Esophagus mucosa (tissue), 1 donor: ENCODE measurements at places on chromosomes 7 and 10.

GRCh38 chr7:97022491-97023306, 1.9 kb downstream of the DLX5 start:
- ATAC-seq, result no peak

DNA sequence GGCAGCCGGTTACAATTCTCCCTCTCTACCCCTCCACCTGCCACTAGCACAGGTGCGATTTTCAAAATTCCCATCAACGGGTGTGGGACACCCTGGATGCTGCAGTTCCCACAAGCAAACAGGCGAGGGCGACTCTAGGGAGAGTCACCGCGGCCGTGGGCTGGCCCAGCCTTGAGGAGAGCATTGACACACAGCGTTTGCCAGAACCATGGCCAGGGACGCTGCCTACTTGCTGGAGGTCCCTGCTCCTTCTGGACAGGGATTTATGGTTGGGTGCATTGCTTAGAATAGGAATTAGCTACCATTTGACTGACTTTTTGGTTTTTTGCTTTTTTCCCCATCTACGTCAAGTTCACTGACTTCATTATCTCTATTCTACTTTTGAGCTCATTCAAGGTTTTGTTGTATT, 19.0 kb upstream of the CLDN4 start:
- peak; percentile 83 for ATAC-seq

GRCh38 chr7:135282561-135283254, 49.1 kb downstream of the STRA8 start:
- ATAC-seq, result no peak

GRCh38 chr10:133302230-133302629, 6.4 kb downstream of the TUBGCP2 start:
- ATAC-seq, result no peak

GRCh38 chr10:49273082-49273465, 25.9 kb upstream of the C10orf71 start:
- ATAC-seq, result peak; percentile 12

- ATAC-seq, result no peak
Measured at GRCh38 chr10:69734797-69735468, 66.8 kb upstream of the COL13A1 start.

DNA sequence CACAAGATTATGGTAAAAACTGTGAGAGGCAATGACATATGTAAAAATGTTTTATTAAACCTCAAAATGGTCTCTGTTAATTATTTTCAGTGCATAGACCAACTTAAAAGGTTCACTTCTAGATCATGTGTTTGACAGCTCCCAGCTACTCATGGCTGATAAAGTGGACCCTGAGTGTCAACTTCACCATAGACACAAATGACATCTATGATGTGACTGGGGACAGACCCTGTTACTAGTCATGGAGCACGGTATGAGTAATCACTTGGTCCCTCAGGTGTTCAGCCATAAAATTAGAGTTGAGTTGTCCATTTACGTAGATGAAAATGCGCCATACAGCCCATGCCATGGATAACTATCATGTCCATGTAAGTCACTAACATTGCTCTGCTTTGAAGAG, 199.8 kb downstream of the ZNF365 start:
- no peak for ATAC-seq

- ATAC-seq, result no peak
Measured at GRCh38 chr10:23611308-23612029, 172.6 kb downstream of the OTUD1 start.
